ENCODE measurements at places on chromosomes 13 and 19.

DNA sequence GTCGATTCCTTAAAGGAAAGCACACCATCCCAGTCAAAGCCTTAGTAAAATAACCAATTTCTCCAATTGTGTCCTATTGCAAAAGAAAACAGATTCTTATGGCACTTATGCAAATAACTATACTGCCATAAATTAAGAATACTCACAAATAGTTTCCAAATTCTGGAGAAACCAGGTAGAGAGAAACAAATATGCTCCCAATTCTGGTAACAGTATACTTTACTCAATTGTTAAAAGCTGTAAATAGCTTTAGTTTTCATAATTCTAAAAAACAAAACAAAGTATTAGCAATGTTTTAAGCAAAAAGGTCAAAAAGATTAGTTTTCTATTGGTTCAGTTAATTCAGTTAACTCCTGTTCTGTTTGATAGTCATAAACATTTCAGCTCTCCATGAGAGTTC, 18.2 kb upstream of the UBAC2 start:
- no peak for DNase-seq

GRCh38 chr13:105135852-105136615, 1399.4 kb downstream of the EFNB2 start:
- no peak for DNase-seq

DNA sequence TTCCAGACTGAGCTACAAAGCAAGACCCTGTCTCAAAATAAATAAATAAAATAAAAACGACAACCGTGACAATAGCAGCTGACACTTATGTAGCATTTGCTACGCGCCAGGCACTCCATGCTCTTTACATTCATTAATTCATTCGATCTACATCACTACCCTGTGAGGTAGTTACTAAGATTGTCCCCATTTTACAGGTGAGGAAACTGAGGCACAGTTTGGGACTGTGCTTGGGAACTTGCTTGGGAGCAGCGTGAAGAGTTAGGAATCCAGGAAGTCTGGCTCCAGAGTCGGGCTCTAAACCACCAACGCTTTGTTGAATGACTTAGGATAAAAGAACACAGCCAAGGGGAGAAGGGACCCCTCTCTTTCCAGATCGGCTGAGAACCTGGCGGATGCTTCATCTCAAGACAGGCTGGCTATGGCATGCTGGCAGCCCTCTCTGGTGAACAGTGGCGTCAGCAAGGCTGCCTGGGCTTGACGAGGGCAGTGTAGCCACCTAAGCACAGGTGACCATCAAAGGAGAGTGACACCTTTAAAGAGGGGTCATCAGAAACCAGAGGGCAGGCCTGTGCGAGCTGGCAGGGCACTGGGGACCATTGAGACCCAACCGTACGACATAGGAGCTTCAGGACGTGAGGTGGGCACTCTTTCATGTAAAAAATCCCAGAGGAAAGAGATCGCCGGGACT, 591 bp downstream of the DOHH start:
- no peak for DNase-seq

GRCh38 chr13:40662866-40663265, 3.6 kb downstream of the FOXO1 start:
- no peak for DNase-seq

DNA sequence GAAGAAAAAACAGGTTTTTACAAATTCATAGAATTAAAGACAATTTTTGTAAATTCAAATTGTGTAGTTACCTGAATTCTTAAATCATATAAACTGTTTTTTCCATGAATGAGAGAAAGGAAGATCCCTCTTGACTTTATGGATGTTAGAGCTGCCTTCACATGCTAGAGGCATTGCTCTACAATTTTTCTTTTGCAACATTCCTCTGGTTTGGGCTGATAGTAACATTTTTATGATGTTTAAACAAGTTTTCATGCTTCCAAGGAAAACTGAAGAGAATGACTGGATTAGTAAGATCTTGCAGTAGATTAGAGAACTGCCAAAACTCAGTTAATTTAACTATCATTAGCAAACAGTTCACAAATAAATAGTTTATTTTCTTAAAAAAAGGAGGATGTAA, 250.6 kb downstream of the GPC6 start:
- DNase-seq: no peak

DNA sequence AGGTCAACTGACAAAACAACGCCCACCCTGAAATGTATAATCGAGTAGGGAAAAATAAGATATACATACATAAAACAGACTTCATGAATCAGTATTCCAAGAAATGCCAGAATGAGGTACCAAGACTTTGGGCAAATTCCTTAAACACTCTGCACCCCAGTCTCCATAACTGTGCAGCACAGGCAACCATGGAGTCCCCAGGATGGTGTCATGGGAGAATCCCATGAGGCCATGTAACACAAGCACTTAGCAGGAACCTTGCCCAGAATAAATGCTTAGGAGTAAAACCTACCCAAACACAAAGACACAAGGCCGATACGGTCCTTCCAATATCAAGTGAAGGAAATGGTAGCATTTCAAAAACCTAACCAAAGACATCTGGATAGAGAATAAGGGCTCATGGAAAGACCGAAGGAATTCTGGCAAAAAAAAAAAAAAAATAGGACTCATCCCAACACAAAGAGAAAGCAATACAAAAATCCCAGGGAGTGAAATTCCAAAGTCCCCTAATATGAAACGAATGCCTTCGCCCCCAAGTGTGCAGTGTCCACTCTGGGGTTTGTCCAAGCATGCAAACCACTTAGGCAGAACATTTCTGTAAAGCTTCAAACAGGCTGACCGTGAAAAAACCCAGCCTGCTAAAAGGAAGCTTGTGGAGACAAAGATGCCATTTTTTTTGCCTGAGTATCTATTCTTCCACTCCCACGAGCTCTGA, 11.1 kb downstream of the ZC3H4 start:
- no peak for DNase-seq

DNA sequence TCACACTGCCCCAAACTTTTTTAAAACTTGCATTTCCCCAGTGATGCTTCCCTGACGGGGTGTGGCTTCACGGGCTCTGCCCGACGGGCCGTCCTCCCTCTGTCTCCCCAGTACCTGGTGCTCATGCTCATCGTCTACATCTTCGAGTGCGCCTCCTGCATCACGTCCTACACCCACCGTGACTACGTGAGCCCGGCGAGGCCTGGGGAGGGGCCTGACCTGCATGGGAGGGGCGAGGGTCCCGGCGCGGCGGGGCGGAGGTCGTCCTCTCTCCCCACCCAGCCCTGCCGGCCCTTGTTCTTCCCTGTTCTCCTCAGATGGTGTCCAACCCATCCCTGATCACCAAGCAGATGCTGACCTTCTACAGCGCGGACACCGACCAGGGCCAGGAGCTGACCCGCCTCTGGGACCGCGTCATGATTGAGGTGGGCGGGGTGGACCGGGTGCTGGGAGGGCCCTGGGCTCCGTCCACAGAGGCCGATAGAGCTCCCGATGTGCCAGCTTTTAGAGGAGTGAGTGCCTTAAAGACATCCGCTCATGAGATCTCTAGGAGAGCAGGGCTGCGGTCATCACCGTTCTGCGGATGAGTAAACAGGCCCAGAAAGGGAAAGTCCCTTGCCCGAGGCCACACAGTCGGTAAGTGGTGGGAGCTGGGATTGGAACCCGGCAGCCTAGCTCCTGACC, 6.9 kb downstream of the UPK1A start:
- DNase-seq: no peak

GRCh38 chr13:46761866-46762265, 35.1 kb downstream of the ESD start:
- DNase-seq: peak; percentile 50

- DNase-seq: no peak
These were observed 73.1 kb downstream of the LATS2 start for GRCh38 chr13:20988033-20988908.

- DNase-seq: peak; percentile 49
These were observed 1.7 kb upstream of the SLC10A2 start for GRCh38 chr13:103067751-103068555.

DNA sequence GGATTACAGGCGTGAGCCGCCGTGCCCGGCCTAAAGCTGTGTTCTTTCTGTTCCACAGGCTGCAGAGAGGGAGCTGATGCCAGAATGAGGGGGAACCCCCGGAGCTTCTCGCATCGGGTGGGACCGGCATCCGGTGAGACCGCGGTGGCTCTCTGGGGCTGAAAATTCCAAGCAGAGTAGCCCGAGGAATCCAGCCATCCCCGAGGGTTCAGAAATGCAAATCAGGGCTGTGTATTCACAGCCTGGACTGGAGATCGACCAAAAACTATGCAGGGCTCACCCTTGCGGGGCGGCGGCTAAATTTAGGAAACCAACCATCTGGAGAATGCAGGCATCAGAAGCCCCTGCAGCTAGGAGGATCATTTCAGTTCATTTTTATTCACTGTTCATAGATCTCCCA, 99.2 kb downstream of the GNG7 start:
- DNase-seq: no peak

GRCh38 chr19:12117201-12117970, 22.8 kb downstream of the ZNF20 start:
- no peak for DNase-seq

GRCh38 chr13:98575009-98575903, 1.7 kb downstream of the STK24 start:
- no peak for DNase-seq

DNA sequence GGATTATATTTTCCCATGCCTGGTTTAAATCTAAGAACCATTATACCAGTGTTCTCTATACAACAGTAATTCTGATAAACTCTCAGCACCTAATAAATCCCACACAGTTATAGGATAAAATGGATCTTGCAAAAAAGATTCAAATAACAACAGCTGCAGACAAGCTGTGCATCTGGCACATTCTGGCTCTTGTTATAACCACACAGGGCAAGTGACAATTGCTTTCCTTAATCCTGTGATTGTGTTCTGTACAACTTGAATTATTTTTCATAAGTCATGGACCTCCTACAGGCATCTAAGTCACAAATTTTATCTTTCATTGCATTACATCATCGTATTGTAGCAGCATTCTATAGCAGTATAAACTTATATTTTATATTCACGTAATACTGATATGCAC, 948.3 kb downstream of the SLITRK1 start:
- no peak for DNase-seq

DNA sequence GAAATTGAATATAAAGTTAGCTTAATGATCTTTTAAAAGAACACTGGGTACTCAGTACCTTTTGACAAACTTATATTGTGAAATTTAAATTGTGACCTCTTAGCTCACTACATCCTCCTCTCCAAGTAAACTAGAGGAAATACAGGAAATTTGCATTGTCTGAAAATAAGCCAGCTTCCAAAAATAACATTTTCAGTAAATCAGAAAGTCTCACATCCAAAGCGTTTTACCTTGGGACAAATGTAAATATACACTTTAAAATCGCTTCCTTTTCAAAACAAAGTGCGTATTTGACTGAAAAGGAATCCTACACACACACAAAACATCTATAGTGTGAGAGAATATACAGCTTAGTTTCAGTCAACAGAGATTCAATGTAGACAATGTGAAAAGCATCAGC, 2.1 kb upstream of the EFNB2 start:
- no peak for DNase-seq

DNA sequence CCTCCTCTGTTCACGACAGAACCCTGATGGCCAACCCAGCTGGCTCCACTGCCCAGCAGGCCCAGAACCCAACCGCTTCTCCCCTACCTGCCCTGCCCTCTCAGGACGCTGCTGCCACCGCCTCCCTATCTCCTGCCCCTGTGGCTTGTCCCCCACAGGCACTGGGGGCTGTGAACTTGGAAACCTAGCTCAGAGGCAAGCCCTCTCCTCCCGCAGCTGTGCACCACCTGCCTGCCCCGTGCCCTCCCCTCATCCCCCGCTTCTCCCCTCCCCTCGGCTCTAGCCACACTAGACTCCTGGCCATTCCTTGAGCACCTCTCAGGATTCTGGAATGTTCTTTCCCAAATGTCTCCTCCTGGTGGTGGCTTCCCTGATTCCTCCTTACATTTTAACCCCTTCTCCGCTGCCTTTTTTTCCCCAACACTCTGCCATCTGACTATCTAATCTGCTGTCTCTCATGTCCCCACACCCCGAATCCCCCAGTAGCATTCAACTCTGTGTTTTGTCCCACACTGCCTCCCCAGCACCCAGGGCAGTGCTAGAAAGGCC, 6.7 kb downstream of the NANOS3 start:
- no peak for DNase-seq

DNA sequence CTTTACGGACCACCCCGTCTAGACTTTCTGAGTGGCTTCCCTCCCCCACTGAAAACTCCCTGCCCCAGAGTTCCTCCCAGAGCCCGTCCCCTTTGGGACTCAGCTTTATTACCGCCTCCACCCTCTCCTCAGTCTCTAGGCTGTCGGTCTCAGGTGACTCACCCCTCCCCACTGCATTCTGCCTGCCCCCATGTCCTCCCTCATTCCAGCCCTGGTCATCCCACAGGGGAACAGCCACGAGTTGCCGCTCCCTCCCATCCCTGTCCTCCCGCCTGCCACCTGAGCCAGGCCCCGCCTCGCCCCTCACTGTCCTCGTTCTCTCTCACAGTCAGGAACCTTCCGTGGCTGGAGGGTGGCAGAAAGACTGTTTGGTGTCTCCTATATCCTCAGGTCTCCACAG, 57.3 kb downstream of the SMARCA4 start:
- peak; percentile 75 for DNase-seq

DNA sequence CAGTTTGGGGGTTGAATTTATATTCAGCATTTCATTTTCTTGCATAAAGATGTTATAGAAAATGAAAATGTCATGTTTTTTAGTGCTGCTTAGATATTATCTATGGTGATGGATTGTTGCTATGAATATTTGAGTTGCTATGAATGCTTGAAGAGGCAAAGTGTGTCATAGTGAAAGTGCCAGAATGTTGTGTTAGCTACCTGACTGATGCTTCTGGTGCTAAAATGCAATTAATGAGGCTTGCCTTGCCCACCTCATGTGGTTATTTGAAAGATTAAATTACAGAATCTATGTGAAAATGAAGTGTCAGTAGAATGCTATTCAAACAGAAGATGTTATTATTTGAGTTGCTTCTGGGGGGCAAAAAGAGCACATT, 62.7 kb upstream of the MYCBP2 start:
- DNase-seq: no peak

- peak; percentile 37 for DNase-seq
These were observed 689 bp downstream of the DCUN1D2 start for GRCh38 chr13:113489549-113490495.

- DNase-seq: no peak
These were observed 147.9 kb downstream of the LMO7 start for GRCh38 chr13:75784003-75784402.

GRCh38 chr13:35979361-35979951, 151.7 kb downstream of the DCLK1 start:
- DNase-seq: peak; percentile 50

- DNase-seq: no peak
These were observed 22.0 kb upstream of the POU4F1 start for GRCh38 chr13:78625384-78625783.

DNA sequence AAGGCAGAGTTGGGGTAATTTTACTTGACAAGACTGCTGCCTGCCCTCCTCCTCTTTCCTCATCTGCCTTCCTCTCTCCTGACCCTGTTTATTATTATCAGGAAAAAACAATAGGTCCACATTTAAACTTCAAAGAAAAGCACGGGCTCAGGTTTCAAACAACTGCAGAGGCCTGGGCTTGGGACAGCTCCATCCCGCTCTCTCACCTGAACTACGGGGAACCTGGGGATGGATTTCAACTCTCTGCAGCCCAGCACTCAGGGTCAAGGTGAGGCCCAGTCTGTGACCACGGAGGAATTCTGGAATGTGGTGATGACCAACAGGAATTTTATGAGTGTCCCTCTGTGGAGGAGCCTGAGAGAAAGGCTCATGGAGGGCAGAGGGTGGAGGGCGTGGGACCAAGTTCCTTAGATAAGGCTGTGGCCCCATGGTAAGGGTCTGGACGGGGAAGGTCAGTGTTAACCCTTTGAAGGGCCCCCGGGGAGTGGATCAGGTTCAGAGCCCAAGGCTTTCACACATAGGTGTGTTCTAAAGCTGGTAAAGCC, 220.8 kb upstream of the MAB21L1 start:
- DNase-seq: no peak

Measured in colonic mucosa (tissue), 4 donors.